ENCODE measurements at places on chromosomes 12 and 14.
A peak's percentile ranks its signal among the peaks of the same experiment; 100 is the strongest.

DNA sequence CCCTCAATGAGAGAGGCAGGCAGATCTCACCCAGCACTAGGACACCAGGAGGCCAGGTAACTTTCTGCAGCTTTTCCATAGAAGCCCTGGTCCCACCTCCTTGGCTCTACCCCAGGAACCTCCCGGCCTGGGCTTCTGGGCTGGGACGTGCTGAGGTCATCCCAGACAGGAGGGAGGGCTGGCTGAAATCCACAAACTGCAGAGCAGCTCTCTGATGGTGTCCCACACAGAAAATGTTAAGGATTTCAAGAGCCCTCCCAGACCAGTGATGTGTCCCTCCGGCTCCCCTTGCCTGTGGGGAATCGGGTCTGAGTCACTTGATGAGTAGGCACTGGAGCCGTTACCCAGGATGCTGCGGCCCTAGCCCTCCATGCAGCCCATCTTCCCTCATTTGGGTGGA is 124.1 kb downstream of the ESRRB start:
- no peak for DNase-seq

DNA sequence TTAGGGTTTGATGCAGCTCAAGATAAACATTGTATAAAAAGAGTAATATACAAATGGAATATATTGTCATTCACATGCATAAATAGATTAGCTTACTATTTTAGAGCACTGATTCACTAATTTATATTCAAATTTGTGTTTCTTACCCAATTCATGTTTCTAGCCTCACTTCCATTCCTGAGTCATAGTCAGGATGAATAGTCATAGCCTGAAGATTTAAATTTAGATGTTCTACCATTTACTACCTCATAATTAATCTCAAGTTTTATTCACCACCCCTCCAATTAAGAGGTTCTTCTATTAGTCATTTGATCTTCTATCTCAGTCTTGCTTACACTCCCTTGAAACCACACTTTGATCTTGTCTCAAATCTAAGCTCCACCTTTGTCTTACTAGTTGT is 38.7 kb downstream of the ANO4 start:
- no peak for DNase-seq

DNA sequence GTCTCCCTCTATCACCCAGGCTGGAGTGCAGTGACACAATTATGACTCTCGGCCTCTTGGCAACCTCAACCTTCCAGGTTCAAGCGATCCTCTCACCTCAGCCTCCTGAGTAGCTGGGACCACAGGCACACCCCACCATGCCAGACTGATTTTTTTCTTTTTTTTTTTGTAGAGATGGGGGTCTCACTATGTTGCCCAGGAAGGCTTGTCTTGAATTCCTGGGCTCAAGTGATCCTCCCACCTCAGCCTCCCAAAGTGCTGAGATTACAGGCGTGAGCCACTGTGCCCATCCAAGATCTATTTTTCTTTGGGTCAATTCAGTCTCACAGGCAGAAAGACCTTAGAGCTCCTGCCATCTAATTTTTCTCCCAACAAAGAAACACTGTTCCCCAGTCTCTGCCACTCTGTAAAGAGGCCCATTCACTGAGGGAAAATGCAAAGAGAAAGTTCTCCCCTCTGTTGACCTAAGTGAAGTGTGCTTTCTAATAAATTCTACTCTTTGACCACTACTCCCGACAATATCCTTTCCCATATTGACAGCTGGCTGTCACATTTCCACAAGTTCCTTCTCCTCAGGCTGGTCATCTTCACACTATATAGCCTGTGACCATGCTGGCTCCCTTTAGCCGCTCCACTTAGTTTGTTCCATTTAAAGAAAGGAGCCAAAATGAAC is 23.3 kb downstream of the TMED8 start:
- DNase-seq = no peak

DNA sequence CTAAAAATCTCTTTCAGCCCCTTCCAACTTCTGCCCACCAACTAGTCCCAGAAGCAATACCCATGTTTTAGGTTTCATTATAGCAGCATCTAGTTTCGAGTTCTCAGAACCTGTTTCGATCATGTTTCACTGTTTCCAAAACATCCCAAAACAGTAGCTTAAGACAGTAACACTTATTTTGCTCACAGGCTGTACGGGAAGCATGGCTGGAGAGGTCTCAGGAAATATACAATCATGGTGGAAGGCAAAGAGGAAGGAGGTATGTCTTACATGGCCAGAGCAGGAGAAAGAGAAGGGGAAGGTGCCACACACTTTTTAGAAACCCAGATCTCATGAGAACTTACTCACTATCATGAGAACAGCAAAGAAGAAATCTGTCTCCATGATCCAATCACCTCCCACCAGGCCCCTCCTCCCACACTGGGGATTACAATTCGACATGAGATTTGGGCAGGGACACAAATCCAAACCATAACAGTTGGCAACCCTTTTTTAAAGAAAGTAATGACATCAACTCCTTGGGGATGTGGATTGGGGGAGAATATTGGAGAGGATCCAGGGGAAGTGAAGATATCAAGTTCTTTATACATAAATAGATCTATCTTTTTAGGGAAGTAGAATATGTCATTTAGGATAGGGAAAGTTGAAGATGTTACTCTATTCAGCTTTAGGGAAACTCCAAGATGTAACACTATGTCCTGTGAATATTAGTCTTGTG is 269.9 kb upstream of the PLEKHG7 start:
- no peak for DNase-seq

- DNase-seq = no peak
Observed at GRCh38 chr12:67539946-67540345, 108.6 kb upstream of the DYRK2 start.

GRCh38 chr14:100810861-100811461 is 15.0 kb upstream of the MEG3 start:
- DNase-seq = no peak

GRCh38 chr12:89556976-89557375 is 31.1 kb upstream of the POC1B start:
- no peak for DNase-seq

GRCh38 chr14:21268617-21269251 is 508 bp downstream of the HNRNPC start:
- DNase-seq = no peak

DNA sequence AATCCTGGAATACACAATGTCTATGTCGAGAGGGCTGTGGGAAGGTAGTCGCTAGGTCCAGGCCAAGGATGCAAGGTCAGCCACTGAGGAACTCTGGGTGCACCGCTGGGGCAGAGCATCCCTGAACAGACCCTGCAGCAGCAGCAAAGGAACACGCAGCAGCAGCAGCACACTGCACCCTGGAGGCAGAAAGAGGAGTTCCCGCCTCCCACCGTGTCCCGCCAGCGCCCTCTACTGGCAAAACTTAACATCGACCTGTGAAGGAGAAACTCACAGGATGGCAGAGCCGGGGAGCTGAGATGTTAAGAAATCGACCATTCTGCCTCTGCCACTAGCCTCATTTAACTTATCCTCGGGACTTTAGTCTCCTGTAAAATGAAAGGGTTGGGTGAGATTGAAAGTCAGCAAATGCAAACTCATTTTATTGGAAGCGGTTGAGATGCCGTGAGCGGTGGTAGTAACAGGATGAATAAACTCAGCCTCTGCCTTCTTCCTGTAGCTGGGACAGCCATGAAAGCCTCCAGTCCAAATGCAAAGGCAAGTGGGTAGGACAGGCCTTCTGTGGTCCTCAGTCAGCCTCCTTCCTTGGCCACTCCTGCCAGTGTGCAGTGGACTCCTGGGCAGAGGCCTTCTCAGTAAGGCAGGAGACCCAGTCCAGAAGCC is 45.6 kb downstream of the STAB2 start:
- DNase-seq = peak; percentile 7

GRCh38 chr12:123050913-123051312 is 70.4 kb downstream of the ARL6IP4 start:
- no peak for DNase-seq

DNA sequence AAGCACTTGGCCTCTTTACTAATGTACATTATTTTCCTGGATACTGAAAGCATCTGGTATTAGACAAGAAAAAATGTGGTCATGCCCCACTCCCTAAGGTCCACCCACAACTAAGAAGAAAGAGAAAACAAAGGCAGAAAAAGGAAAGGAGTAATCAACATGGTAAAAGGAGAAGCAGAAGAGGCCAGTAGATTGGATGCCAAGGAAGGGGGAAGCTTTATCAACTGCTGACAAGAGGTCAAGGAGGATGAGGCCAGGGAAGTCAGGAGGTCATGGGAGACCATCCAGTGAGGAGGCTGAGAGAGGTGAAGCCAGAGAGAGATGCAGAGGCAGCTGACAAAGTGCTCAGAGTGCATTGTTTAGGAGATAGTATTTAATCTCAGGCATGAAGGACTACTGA is 383.5 kb downstream of the ZFP36L1 start:
- DNase-seq = no peak

DNA sequence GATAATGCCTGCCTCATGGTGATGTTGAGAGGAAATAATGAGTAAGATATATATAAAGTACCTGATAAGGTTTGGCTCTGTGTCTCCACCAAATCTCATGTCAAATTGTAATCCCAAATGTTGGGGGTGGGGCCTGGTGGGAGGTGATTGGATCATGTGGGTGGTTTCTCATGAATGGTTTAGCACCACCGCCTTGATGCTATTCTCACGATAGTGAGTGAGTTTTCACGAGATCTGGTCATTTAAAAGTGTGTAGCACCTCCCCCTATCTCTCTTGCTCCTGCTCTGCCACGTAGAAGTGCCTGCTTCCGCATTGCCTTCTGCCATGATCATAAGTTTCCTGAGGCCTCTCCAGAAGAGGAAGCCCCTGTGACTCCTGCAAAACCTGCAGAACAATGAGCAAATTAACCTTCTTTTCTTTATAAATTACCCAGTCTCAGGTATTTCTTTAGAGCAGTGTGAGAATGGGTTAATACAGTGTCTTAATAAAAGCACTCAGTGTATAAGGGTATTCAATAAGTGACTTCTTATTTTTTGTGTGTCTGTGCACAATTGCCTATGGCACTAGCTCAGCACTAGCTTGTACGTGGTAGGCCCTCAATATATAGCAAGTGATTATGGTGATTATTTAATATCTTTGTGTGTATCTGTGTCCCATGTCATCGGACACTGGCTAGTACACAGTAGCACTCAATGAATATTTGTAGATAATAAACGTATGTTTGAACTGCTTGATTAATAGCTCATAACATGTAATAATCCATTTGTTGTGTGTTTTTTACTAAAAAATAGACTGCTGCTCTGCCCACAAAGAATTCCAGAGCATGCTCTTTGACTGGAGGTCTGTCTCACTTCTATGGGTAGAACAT is 138.1 kb upstream of the LMNTD1 start:
- no peak for DNase-seq

- DNase-seq = no peak
Observed at GRCh38 chr12:4001841-4002240, 128.6 kb upstream of the PARP11 start.

GRCh38 chr14:58287607-58288042 is 10.7 kb upstream of the ARID4A start:
- no peak for DNase-seq

GRCh38 chr12:38116968-38117367 is 199.6 kb upstream of the ALG10B start:
- DNase-seq = no peak

GRCh38 chr14:96104469-96105057 is 65.4 kb downstream of the C14orf132 start:
- DNase-seq = no peak

- no peak for DNase-seq
Observed at GRCh38 chr14:51806026-51807023, 54.1 kb upstream of the GNG2 start.

- DNase-seq = no peak
Observed at GRCh38 chr14:91493169-91493568, 16.9 kb downstream of the PPP4R3A start.

DNA sequence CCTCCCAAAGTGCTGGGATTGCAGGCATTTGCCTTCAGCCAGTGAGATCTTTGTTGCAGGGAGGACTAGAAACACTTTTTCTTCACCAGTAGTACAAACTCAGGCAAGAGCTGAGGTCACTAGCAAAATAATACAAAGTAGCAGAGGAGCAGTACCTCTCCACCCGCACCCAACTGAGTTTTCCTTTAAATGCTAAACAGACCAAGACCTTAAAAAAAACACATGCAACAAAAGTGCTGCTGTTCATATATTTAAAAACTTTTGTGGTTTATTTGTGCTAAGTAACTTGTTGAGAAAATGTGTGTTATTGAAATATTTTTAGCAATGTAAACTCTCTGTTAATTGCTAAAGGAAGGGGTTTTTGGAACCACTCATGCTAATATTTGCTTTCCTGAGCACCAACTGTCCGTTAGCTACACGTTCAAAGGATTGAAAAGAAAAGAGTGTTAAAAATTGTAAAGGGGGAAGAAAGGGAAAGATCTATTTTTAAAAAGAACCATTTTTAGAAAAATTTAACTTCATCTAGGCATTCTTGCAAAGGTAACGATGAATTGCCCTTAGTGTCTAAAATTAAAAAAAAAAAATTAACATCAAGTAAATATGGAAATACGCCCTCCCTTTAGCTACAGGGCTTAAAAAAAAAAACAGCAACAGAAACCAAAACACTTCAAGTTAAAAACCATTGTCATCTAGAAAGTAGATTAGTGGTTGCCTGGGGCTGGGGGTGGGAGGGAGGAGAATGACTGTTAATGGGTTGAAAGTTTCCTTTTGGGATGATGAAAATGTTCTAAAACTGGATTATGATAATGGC is 114.0 kb upstream of the KRAS start:
- DNase-seq = no peak

DNA sequence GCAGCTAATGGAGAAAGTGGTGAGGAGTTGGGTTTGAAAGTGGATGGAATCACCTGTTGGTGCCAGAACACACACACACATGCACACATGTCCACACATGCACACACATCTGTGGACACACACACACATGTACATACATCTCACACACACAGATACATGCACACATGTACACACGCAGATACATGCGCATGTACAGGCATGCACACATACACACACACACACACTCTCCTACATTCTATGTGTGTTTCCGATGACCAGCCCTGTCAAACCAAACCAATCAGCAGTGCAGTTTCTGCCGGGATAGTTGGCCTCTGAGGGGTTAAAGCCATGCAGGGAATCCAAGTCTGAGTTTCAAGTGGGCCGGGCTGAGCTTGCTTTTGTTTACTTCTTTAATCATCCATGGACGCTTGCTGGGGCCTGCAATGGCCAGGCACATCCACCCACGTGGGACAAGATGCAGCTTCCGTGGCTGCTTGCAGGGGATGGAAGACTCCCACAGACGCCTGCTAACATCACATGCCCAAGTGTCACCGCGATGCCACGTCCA is 52.5 kb downstream of the GALNT9 start:
- DNase-seq = no peak

DNA sequence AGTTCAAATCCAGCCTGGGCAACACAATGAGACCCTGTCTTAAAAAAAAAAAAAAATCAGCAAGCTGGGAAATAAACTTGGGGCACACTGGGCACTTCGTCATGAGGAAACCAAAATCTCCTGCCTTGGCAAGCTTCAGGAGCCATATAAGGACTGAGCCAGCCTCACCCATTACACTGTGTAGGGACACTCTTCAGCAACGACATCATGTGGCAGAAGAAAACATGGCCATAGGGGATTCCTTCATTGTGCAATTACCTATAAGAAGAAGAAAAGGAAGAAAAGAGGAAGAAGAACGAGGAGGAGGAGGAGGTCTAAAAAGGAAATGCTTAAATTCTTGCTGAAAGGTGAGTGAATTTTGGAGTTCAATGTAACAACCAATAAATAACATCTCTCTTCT is 26.1 kb upstream of the IFNG start:
- no peak for DNase-seq
